ENCODE measurements at places on chromosomes 6 and 20.

- DNase-seq = no peak
Observed at GRCh38 chr6:157531169-157531985, 150.4 kb downstream of the ZDHHC14 start.

- DNase-seq = no peak
Observed at GRCh38 chr6:169719117-169719516, 5.2 kb downstream of the PHF10 start.

DNA sequence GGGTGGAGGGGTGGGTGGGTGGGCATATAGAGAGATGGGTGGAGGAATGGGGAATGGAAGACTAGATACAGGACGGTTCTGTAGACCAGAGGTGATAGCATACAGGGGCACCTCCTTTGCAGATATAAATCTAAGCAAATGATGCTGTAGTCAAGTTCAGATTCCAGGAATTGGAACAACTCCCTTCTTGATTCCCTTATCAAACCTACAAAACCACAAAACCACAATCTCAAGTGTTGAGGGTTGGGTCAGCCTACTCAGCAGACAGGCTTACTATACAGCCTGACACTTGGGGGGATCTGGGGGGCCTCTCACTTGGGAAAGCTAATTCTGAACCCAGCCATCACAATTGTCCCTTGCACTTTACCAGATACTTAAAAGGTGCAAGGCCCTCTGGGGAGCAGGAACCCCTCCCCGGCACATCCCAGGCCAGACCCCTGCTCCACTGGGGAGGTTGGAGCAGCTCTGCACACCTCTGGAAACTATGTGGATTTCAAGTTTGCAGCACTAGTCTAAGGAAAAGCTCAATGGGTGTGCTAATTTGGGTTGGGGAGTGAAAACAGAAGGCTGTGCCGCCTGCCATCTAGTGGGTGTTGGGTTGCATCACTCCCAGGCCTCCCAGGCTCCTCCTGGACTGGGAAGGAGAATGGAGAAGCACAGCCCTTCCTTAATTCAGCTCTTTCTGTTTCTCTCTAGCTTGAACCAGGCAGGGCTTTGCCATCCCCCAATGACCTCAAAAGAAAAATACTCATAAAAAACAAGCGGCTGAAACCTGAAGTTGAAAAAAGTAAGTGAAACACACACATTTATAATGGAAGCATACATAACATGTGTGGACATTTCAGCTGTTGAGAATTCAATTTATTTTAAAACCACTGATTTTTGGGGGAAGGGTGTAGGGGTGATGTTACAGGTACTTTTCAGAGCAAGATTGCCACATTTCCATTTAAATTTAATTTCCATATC, 121.2 kb upstream of the LAMP5 start:
- DNase-seq = no peak

DNA sequence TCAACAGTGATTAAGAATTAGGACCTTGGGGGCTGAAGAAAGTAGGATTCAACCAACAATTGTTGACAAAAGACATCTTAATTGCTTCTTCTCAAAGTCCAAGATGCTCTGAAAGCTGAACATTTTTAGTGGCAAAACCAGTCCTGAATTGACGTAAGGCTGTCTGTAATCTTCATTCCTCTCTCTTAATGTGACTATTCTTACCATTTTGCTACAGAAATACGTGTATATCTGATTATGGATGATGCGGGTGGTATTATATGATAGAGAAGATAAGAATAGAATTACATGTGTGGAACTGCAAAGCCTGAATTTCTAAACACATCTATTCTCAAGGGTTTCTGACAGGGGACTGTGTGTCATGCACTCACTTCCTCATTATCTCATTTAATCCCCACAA, 130.3 kb upstream of the SASH1 start:
- no peak for DNase-seq

GRCh38 chr20:50340541-50340940, 149.9 kb downstream of the CEBPB start:
- no peak for DNase-seq

DNA sequence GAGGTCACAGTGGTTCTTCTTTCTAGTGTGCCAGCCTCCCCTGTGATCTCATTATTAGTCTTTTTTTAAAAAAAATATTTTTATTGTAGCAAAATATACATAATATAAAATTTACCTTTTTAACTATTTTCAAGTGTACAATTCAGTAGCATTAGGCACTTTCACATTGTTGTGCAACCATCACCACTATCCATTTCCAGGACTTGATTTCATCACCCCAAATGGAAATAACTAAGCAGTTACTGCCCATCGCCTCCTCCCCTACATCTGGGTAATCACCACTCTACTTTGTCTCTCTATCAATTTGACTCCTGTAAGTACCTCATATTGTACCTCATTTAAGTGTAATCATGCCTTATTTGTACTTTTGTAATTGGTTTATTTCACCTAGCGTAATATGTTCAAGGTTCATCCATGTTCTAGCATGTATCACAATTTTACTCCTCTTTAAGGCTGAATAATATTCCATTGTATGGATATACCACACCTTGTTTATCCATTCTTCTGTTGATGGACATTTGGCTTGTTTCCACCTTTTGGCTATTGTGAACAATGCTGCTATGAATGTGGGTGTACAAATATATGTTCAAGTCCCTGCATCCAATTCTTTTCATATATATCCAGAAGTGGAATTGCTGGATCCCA, 68.6 kb upstream of the FYN start:
- DNase-seq = no peak

DNA sequence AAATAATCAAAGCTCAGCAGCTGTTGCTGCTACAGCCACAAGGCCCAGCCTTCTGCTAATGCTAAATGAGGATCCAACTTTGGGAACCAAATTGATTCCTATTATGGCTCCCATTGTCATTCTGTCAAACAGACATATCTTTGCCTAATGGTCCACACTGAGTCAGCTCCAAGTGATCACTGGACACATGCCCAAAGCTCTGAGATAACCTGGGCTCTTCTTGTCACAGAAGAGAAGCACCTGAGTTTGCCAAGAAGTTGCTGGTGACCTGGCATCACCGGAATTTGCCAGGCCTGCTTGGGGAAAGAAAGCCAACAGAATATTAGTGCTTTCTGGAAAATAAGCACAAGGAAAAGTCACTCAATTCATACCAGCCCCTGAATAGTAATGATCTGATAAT, 5.8 kb downstream of the TNFRSF21 start:
- no peak for DNase-seq

- DNase-seq = no peak
Observed at GRCh38 chr6:27873021-27873940, 38.9 kb downstream of the OR2B2 start.

- no peak for DNase-seq
Observed at GRCh38 chr6:89311853-89312531, 3.1 kb downstream of the GABRR2 start.

- no peak for DNase-seq
Observed at GRCh38 chr6:105509506-105510331, 106.8 kb upstream of the PREP start.

DNA sequence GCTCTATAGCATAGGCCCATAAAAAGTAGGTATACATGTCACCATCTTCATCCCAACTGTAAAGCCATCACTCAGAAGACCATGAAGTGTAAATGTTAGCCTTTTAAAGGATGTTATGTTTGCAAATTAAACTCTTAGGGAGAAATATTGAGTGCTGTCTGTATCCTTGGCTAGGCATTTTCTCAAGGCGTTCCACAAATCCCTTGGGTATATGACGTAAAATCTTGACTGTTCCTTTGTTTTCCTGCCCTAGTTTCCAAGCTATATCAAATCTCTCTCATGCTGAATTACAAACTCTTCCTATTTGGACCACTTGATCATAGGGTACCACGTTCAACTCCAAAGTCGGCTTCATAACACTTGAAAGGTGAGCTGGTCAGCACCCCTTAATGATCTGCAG, 486.2 kb downstream of the HDGFL1 start:
- DNase-seq = no peak

DNA sequence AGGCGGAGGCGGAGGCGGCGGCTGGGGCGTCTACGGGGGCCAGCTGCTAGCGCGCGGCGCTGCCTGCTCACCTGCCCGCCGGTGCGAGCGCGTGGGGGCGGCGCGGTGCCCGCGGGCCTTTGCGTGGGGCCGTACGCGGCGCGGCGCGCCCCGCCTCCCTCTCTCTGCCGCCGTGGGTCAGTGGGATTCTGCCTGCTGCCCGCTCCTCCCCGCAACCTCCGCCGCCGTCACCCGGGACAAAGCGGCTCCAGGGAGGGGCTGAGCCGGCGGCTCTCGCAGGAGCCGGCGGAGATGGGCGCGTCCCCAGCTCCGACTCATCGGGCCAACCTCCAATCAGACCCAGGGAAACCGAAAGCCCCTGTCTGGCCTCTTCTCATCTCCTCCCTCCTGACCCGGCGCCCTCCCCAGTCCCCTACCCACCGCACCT, at the start of gene RCAN2:
RCAN2 (minus strand) TSS at position 249 of the 427 bp plus-strand sequence.
- no peak for DNase-seq

- DNase-seq = no peak
Observed at GRCh38 chr6:157849288-157850017, 26.4 kb downstream of the SNX9 start.

- DNase-seq = no peak
Observed at GRCh38 chr6:31654574-31655348, 933 bp upstream of the APOM start.

DNA sequence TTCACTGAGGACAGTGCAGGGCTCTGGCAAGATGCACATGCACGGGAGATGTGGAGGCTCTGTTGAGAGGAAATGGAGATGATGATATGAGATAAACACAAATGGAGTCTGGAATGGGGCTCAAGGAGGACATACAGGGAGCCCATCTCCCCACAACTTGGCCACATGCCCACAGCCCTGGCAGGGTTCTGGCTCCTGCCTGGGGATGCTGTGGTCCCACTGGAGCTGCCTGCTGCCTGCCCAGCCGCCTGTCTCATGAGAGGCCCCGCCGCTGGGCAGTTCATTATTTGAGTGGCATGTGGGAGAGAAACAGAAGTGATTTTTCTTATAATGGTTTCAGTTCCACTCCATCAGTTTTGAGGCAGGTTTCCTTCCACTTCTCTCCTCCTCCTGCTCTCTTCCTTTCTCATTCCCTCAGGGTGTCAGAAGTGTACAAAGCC, 133.6 kb upstream of the TRAF3IP2 start:
- DNase-seq = no peak

- no peak for DNase-seq
Observed at GRCh38 chr6:1136415-1136774, 175.5 kb upstream of the FOXQ1 start.

Data from stimulated activated CD8-positive, alpha-beta memory T cell treated with anti-CD3 and anti-CD28 coated beads, Interleukin-15, amount 100 ng/mL, for 1 hour (primary cell).